ENCODE measurements at places on chromosomes 5 and 9.

- no peak for DNase-seq
Observed at GRCh38 chr5:122468351-122469116, 156.5 kb downstream of the SNCAIP start.

- no peak for DNase-seq
Observed at GRCh38 chr9:23707249-23707648, 118.8 kb downstream of the ELAVL2 start.

- no peak for DNase-seq
Observed at GRCh38 chr9:96612966-96613589, 6.6 kb downstream of the CDC14B start.

DNA sequence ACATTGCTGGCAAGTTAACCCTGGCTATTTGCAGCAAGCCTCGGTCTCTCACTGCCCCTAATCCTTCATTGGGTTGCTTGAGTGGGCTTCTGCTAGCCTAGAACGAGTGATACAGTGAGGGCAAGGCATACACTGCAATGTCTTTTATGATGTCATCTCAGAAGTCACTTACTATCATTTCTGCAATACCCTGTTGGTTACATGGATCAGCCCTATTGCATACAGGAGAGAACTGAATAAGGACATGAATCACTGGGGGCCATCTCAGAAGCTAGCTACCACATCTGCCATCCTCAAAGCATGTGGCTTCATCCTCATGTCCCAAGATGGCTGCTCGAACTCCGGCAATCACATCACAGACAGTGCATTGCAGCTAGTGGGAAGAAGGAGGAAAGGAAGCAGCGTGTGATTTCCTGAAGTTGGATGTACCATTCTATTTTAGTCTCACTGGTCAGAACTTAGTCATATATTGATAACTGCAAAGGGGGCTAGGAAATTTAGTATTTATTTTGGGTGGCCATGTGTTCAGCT lies 33.3 kb upstream of the CDKN2AIPNL start:
- no peak for DNase-seq

DNA sequence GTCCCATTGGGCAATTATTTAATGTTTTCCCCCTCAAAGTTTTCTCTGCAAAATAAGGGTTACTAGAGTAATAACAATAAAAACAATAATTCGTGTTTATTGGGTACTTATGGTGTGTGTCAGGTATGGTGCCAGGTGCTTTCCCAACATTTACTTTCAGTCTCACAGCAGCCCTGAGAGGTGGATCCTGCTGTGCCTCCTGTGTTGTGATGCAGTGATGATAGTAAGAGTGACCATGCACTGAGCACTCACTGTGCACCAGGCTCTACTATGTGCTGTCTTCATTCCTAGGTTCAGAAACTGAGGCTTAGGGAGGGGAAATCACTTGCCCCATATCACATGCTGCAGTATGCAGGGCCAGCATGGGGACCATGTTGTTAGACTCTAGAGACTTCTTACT lies 15.5 kb downstream of the OTULINL start:
- no peak for DNase-seq

- no peak for DNase-seq
Observed at GRCh38 chr5:176183321-176184074, 54.7 kb upstream of the SIMC1 start.

- peak; percentile 48 for DNase-seq
Observed at GRCh38 chr5:9533562-9534364, 12.1 kb downstream of the SEMA5A start.

GRCh38 chr9:96135076-96135752 lies 166.8 kb downstream of the HSD17B3 start:
- no peak for DNase-seq

GRCh38 chr5:122515709-122516431 lies 203.8 kb downstream of the SNCAIP start:
- peak; percentile 14 for DNase-seq

DNA sequence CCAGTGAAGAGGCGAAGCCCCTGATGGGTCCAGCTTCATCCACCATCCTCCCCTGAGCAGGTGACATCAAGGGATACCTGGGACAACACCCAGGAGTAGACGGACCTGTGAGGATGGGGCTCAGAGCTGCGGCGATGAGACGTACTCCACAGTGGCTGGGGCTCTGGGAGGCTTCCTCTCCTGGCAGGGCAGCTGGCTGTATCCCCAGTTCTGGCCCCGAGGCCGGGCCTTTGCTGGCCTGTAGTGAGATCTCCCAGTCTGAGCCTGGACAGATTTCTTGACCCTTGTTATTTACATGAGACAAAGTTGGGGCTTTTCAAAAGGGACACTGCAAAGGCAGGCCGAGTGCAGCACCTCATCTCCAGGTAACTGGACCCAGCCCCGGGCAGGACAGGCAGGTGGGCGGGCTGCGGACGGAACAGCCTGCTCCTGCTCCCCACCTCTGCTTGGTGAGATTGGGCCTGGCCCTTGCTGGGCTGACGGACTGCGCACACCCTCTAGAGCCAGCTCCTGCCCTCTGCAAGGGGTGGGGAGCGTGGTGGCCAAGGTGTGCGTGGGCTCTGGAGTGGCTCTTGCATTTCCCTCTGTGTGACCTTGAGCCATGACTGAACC lies 23.1 kb downstream of the IER5L start:
- no peak for DNase-seq

DNA sequence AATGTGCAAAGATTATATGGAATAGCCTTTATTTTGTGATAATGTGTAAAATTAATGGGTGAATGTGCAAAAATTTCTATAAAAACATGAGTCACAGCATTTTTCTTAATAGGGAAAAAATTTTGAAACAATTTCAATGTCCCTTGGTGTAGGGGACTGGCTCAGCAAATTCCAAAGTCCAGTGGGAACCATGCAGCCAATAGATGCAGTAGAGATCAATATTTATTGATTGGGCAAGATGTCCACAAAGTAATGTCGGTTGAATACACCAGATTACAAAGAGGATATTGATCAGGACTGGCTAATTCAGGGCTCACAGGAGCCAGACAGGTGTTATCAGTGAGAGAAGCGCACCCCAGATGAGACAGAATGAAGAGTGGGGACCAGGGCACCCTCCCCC lies 62.5 kb downstream of the AMBP start:
- no peak for DNase-seq

GRCh38 chr5:170151097-170151831 lies 45.6 kb downstream of the FOXI1 start:
- no peak for DNase-seq

All from BJ (cell line).